ENCODE measurements at places on chromosomes 11 and 22.

DNA sequence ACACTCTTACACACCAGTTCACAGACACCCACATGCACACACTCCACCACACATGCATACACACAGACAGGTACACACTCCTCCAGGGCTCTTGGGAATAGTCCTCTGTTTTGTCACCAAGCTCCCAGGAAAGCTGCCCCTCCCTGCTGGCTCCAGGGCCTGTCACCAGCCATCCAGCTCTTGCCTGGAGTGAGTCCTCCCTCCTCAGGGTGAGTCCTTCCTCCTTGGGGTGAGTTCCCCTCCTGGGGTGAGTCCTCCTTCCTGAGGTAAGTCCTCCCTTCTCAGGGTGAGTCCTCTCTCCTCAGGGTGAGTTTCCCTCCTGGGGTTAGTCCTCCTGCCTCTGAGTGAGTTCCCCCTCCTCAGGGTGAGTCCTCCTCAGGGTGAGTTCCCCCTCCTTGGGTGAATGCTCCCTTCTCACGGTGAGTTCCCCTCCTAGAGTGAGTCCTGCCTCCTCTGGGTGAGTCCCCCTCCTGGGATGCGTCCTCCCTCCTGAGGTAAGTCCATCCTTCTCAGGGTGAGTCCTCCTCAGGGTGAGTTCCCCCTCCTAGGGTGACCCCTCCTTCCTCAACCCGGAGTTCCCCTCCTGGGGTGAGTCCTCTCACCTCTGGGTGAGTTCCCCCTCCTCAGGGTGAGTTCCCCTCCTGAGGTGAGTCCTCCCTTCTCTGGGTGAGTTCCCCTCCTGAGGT, 100.6 kb upstream of the FGF3 start:
- no peak for DNase-seq

- no peak for DNase-seq
Measured at GRCh38 chr22:30261134-30261533, 5.5 kb downstream of the OSM start.

- DNase-seq, result peak; percentile 4
Measured at GRCh38 chr11:135075740-135076139, 663.7 kb upstream of the B3GAT1 start.

DNA sequence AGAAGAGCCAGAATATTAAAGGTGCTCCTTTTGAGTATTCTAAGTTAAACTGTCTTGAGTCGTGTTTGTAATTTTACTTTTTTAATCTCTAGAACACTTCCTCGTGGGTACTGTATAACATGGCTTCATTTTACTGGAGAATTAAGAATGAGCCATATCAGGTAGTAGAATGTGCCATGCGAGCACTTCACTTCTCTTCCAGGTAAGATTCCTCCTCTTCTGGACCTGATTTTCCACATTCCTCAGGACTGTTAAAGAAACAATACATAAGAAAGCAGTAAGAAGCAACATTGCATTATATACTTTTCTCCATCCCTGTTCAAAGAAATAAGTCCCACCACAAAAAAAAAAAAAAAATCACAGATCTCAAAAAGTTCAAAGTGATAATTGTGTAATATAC, 37.9 kb downstream of the TTC17 start:
- no peak for DNase-seq

GRCh38 chr11:68398995-68399851, 61.3 kb upstream of the PPP6R3 start:
- DNase-seq, result no peak

GRCh38 chr22:30575859-30576258, 1.4 kb upstream of the GAL3ST1 start:
- no peak for DNase-seq

DNA sequence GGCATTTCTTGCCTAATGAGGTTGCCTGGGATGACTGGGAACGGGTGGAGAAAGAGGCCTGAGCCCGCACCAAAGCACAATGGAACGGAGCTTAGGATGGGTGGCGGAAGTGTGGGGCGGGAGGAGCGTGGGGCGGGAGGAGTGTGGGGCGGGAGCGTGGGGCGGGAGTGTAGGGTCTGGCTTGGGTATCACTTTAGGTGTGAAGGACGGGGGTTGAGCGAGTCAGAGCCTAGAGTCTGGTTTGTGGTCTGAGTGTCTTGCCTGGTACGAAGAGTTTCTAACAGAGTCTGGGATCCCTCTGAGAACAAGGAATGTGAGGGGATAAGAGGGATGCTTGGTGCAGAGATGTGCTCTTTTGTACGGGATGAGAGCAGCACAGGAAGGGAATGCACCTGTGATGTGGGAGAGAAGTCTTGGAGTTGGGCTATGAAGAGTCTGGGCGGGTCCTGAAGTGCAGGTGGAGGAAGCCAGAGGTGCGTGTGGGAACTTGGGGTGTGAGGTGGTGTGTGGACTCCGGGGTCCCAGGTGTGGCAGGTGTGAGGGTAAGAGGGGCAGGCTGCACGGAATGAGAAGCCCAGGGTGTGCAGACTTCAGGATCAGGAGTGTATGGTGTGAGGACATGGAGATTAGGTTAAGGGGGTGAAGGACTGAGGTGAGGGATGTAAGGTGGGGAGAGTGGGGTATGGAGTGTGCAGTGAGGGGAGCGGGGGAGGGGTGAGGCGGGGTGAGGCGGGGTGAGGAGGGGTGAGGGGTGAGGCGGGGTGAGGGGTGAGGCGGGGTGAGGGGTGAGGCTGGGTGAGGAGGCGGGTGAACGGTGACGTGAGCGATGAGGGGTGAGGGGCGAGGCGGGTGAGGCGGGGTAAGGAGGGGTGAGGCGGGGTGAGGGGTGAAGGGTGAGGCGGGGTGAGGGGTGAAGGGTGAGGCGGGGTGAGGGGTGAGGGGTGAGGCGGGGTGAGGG, 1.0 kb downstream of the SYCE3 start:
- DNase-seq, result no peak

DNA sequence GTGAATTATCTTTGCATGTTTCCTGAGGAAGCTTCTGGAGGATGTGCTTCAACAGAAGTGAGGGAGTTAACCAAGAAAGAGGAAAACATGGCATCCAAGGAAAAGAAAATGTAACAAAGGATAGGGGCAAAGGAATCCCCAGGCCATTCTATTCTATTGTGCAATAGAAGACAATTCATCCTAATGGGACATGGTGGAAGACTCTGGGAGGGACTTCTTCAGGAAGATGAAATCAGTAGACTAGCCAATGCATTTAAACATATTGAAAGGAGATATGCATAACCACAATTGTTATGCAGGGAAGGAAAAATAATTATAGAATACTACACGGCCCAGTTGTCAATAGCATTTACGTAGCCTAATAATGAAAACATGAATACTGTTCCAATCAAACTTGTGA, 55.7 kb downstream of the THAP12 start:
- no peak for DNase-seq

GRCh38 chr11:33531743-33532181, 168.9 kb downstream of the C11orf91 start:
- no peak for DNase-seq

GRCh38 chr11:72336163-72336562, 92.2 kb upstream of the PHOX2A start:
- DNase-seq, result no peak

DNA sequence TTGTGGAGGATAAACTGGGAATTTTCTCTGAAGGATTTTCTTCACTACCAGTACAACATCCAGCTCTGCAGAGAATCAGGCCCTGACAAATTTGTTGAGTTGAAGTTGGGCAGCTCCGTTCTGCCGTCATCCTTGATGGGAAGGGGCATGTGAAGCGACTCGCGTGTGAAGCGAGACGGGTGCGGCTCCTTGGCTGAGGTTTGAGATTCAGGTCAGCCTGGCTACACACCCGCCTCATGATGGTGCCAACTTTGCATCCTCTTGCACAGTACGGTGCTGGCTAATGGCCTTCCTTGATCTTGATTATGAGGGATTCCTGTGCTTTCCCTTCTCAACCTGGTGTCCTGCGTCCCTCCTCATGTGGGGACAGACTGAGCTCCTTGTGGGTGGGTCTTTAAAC, 19.7 kb upstream of the CDC42EP2 start:
- no peak for DNase-seq

GRCh38 chr11:104060820-104061219, 24.4 kb downstream of the DDI1 start:
- no peak for DNase-seq
